ENCODE measurements at places on chromosomes 2 and 18. TPM values are rescaled to one million over a fixed set of nuclear protein-coding genes. Genes with fewer than 3 reads are reported as not detected.

The IL18RAP gene
- total RNA-seq = not detected

- H3K27ac ChIP-seq = peak overlapping the region; percentile 48
- no peak overlapping the region for H3K4me3 ChIP-seq
- H3K36me3 ChIP-seq = no peaks in the 10 kb centered on the region
- peak; percentile 46 for DNase-seq
These were observed 43.9 kb upstream of the RAPH1 start for GRCh38 chr2:203578759-203579643.

The RGPD4 gene
- not detected for total RNA-seq

The SPDYA gene
- 0.28 TPM for total RNA-seq

GRCh38 chr2:10768063-10768507 lies 44.5 kb downstream of the PDIA6 start:
- no peaks in the 10 kb centered on the region for H3K27me3 ChIP-seq
- no peaks in the 10 kb centered on the region for H3K36me3 ChIP-seq
- H3K27ac ChIP-seq = no peak overlapping the region
- no peaks in the 10 kb centered on the region for H3K4me1 ChIP-seq
- no peak for DNase-seq

DNA sequence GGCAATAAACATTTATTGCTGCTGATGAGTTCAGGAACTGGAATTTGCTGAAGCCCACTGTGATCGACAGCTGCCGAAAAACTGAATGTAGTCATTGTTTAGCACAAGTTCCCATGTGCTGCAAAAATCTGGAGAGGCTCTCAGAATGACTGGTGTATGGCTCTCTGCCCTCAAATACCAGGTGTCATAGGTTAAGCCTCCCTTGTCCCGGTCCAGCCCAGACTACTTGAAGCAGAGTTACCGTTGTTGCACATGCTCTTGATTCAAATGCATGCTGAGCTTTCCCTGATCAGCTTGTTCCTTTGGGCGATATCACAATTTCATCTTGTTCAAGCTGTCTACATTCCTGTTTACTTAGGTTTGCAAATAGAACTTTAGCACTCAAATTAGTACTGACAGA lies 625.2 kb downstream of the CPS1 start:
- DNase-seq = no peak
- no peak overlapping the region for H3K27ac ChIP-seq
- H3K36me3 ChIP-seq = no peaks in the 10 kb centered on the region
- H3K4me1 ChIP-seq = no peaks in the 10 kb centered on the region
- H3K4me3 ChIP-seq = no peak overlapping the region

DNA sequence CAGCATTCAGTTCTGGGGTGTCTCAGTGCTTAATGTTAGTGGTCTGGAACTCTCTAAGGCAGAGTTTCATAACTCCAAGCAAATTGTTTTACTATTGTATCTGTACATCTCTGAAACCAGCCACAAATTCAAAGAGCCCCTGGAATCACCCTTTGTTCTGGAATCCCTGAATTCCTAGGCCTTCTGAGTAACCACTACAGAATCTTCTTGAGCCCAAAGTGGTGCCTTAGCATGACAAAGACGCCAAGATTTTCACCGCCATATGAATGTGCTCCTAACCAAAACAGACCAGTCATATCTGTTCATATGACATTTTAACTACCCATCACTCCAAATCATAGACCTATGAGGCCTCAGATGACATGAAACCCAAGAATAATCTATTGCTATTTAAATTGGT lies 668.1 kb downstream of the EPHA4 start:
- no peaks in the 10 kb centered on the region for H3K4me1 ChIP-seq
- H3K27ac ChIP-seq = no peak overlapping the region
- H3K27me3 ChIP-seq = no peaks in the 10 kb centered on the region

- no peak overlapping the region for H3K27ac ChIP-seq
- H3K27me3 ChIP-seq = no peaks in the 10 kb centered on the region
- DNase-seq = no peak
- H3K4me3 ChIP-seq = no peak overlapping the region
These were observed 31.9 kb downstream of the NDUFA10 start for GRCh38 chr2:239993291-239993690.

- no peaks in the 10 kb centered on the region for H3K4me1 ChIP-seq
- H3K27me3 ChIP-seq = no peaks in the 10 kb centered on the region
- no peak overlapping the region for H3K4me3 ChIP-seq
- DNase-seq = no peak
- no peak overlapping the region for H3K27ac ChIP-seq
These were observed 86.7 kb downstream of the C18orf54 start for GRCh38 chr18:54444319-54444914.

DNA sequence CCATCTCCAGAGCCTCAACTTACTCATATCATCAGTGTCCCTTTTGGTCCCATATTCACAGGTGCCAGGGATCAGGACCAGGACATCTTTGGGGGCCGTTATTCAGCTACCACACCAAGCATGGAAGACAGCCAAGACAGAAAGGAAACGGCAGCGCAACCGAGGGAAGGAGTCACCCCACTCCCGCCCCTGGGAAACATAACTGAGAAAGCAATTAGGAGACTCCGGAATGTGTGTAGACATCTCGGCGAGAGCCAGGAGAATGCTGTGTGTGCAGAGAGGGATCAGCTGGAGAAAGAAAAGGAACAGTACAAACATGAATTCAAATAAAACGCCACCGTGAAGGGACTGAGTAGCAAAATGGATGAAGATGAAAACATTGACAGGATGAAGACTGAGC lies 13.4 kb upstream of the BOK start:
- H3K27me3 ChIP-seq = no peaks in the 10 kb centered on the region
- peaks cover 12% of the 10 kb centered on the region for H3K36me3 ChIP-seq
- H3K4me3 ChIP-seq = peak overlapping the region; percentile 25
- peak; percentile 88 for DNase-seq
- peak overlapping the region; percentile 94 for H3K27ac ChIP-seq
- H3K4me1 ChIP-seq = peaks cover 83% of the 10 kb centered on the region

GRCh38 chr2:140658760-140659692 lies 1471.8 kb downstream of the LRP1B start:
- H3K4me3 ChIP-seq = no peak overlapping the region
- DNase-seq = no peak
- H3K27ac ChIP-seq = no peak overlapping the region

GRCh38 chr2:136920652-136921333 lies 155.4 kb downstream of the THSD7B start:
- DNase-seq = no peak
- H3K4me3 ChIP-seq = no peak overlapping the region
- no peaks in the 10 kb centered on the region for H3K4me1 ChIP-seq
- no peak overlapping the region for H3K27ac ChIP-seq
- no peaks in the 10 kb centered on the region for H3K36me3 ChIP-seq

The C1QL2 gene
- not detected for total RNA-seq

DNA sequence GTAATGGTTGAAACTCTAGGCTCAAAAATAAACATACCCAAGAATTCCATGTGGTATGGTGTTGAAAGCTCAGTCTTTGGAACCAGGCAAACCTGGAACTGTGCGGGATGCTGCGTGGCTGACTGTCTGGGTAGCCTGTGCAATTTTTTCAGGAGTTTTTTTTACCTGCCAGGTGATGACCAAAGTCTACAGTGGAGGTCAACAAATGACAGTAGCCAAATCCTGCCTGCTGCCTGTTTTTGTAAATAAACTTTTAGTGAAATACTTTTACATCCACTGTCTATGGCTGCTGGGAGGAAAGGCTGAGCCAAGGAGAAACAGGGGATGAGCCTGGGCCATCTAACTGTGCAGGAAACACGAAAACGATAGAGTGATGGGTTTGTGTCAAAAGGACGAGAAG lies 240.6 kb downstream of the PIEZO2 start:
- no peaks in the 10 kb centered on the region for H3K36me3 ChIP-seq
- no peak overlapping the region for H3K4me3 ChIP-seq
- no peak for DNase-seq
- no peaks in the 10 kb centered on the region for H3K27me3 ChIP-seq
- peaks cover 3% of the 10 kb centered on the region for H3K4me1 ChIP-seq

The PIEZO2 gene
- total RNA-seq = 5.5 TPM

The RTP5 gene
- total RNA-seq = not detected

GRCh38 chr2:210617318-210617717 lies 60.9 kb downstream of the CPS1 start:
- no peaks in the 10 kb centered on the region for H3K27me3 ChIP-seq
- DNase-seq = no peak
- H3K36me3 ChIP-seq = no peaks in the 10 kb centered on the region
- H3K4me3 ChIP-seq = no peak overlapping the region
- no peak overlapping the region for H3K27ac ChIP-seq

The POTEI gene
- total RNA-seq = not detected

DNA sequence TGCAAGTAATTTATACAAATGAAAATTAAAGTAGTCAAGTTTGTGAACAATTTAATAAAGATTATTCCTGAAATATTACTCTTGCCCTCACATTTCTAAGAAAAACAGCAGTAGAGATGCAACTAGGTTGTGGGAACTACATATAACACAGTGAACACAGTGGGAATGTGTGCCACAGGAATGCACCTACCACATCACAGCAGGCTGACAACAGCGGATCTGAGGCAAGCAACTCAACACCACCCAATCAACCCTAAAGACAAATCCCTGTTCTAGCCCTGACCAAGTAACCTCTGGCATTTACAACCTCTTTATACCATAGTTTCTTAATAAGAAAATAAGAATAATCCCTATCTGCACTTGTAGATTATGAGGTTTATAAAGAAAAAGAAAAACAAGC lies 23.4 kb downstream of the MBOAT2 start:
- no peaks in the 10 kb centered on the region for H3K36me3 ChIP-seq
- no peak overlapping the region for H3K4me3 ChIP-seq
- no peak for DNase-seq
- H3K27me3 ChIP-seq = no peaks in the 10 kb centered on the region
- no peak overlapping the region for H3K27ac ChIP-seq

The MAPK4 gene
- not detected for total RNA-seq

The DSG2 gene
- 65.5 TPM for total RNA-seq

The SLC9A4 gene
- not detected for total RNA-seq

- no peaks in the 10 kb centered on the region for H3K36me3 ChIP-seq
- no peak overlapping the region for H3K4me3 ChIP-seq
- no peak for DNase-seq
These were observed 49.3 kb upstream of the STK17B start for GRCh38 chr2:196220671-196221070.

DNA sequence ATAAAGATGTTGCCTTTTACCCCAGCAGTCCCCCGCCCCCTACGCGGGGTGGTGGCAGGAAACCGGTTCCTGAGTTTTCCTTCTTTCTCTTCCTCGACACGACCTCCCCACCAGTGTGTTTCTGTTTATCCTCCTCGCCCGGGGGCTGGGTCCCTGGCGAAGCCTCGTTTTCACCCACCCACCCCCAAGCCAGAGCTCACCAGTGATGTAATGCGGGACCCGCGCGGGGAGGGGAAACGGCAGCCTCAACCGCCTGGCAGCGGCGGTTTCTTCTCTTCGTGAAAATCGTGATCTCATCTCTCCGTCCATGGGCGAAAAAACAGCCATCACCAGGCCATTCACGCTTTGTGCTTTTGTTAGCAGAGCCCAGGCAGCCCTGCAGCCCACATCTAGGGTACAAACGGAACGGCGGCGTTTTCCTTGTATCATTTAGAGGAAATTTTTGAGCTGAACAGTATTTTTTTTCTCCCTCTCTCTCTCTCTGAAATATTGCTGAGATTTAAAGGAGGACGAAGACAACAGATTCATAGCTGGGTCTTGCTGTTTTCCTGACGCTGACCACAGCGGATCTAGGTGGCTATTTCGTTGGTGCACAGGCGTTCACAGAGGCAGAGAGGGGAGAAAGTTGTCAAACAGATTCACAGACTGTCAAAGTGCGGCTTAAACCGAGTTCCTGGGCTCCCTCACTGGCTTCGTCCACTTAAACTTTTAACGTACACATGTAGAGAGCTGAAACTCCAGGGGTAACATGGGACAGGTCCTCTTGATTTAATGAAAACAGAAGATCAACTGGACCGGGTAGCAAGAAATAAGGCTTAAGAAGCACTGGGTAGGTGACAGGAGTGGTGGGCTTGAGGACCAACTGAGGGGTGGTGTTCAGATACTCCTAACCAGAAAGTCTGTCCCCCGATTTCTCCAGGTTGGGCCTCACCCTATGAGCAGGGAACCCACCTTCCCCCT lies 21.9 kb upstream of the PAX3 start:
- no peak for DNase-seq
- no peak overlapping the region for H3K4me3 ChIP-seq
- H3K36me3 ChIP-seq = no peaks in the 10 kb centered on the region
- H3K4me1 ChIP-seq = peaks cover 17% of the 10 kb centered on the region
- H3K27me3 ChIP-seq = peaks cover 52% of the 10 kb centered on the region

The MYO7B gene
- total RNA-seq = 1.8 TPM

GRCh38 chr18:54284981-54285785 lies 15.9 kb downstream of the POLI start:
- H3K27ac ChIP-seq = peak overlapping the region; percentile 7
- H3K36me3 ChIP-seq = peaks cover 31% of the 10 kb centered on the region
- H3K4me3 ChIP-seq = no peak overlapping the region
- peak; percentile 12 for DNase-seq

GRCh38 chr18:76928179-76928868 lies 106.0 kb downstream of the ZNF236 start:
- H3K4me1 ChIP-seq = no peaks in the 10 kb centered on the region
- no peak for DNase-seq
- no peak overlapping the region for H3K4me3 ChIP-seq
- no peak overlapping the region for H3K27ac ChIP-seq
- H3K27me3 ChIP-seq = no peaks in the 10 kb centered on the region

The DSC2 gene
- total RNA-seq = 1.3 TPM

GRCh38 chr2:174106736-174107135 lies 141.6 kb upstream of the SP3 start:
- H3K4me1 ChIP-seq = no peaks in the 10 kb centered on the region
- H3K27ac ChIP-seq = no peak overlapping the region

DNA sequence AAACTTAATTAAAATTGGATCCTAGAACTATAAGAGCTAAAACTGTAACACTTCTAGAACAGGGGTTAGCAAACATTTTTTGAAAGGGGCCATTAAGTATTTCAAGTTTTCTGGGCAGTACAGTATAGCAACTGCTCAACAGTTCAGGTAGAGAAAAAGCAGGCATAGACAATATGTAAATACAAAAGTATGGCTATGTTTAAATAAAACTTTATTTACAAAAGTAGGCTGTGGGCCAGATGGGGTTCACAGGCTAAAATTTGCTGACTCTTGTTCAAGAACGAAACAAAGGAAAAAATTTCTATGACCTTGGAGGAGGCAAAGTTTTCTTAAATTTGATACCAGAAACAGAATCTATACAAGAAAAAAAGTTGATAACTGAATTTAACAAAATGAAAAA lies 114.5 kb downstream of the MEMO1 start:
- H3K4me3 ChIP-seq = no peak overlapping the region
- H3K4me1 ChIP-seq = no peaks in the 10 kb centered on the region
- no peak overlapping the region for H3K27ac ChIP-seq
- peaks cover 19% of the 10 kb centered on the region for H3K36me3 ChIP-seq
- H3K27me3 ChIP-seq = no peaks in the 10 kb centered on the region

The CNOT9 gene
- 98.9 TPM for total RNA-seq

- H3K4me3 ChIP-seq = no peak overlapping the region
- no peaks in the 10 kb centered on the region for H3K36me3 ChIP-seq
These were observed 9.9 kb upstream of the INO80C start for GRCh38 chr18:35507623-35508022.

DNA sequence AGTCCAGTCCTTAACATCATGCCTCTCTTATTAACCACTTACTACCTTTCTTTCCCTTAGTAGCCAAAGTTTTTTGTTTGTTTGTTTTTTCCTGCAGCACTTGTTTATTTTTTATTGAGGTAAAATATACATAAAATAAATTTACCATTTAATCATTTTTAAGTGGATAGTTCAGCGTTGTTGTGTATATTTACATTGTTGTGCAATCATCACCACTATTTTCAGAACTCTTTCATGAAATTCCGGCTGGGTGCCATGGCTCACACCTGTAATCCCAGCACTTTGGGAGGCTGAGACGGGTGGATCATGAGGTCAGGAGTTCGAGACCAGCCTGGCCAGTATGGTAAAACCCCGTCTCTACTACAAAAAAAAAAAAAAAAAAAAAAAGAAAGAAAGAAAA lies 38.1 kb upstream of the LHCGR start:
- H3K4me1 ChIP-seq = no peaks in the 10 kb centered on the region
- no peak overlapping the region for H3K27ac ChIP-seq
- no peak for DNase-seq
- H3K27me3 ChIP-seq = no peaks in the 10 kb centered on the region

All from SJSA1 (cell line).